ENCODE measurements at places on chromosomes 16 and 17.
A peak's percentile ranks its signal among the peaks of the same experiment; 100 is the strongest.

DNA sequence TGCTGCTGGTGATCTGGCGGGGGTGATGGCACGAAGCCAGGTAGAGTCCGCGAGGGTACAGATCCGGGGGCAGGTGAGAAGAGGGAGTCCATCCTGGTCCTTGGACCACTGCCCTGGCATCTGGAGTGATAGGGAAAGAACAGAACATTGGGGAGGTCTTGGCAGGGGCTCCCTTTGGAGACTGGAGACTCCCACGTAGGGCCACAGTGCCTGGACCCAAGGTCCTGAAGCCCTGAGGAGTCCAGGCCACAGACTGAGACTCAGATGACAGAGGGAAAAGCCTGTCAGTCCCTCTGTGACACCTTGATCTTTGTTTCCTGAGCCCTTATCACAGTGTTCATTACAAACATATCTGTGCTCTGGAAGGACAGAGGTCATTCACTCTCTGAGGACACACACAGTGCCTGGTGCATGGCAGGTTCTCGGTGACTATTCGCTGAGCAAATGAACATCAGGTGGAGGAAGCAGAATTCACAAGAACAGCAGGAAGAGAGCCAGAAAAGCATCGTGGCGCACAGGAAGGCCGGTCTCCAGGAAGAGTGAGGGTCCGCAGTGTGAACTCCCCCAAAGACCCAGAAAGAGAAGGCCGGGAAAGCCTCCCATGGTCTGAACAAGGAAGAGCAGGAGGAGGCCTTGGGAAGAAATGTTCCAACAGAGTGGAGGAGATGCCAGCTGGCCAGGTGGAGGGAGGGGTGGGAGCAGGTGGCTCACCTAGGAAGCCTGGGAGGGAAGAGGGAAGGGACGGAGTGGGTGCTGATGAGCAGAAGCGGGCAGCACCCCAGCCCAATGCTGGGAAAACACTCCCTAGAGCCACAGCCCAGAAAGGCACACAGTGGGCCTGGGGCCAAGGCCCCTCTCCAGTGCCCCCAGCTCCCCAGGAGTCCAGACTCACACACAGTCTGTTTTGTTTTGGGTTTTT lies 20.5 kb downstream of the PEMT start:
- no peak for DNase-seq
- no peak overlapping the region for H3K27ac ChIP-seq
- peaks cover 3% of the 10 kb centered on the region for H3K36me3 ChIP-seq
- H3K27me3 ChIP-seq: no peaks in the 10 kb centered on the region
- no peak overlapping the region for H3K4me3 ChIP-seq

DNA sequence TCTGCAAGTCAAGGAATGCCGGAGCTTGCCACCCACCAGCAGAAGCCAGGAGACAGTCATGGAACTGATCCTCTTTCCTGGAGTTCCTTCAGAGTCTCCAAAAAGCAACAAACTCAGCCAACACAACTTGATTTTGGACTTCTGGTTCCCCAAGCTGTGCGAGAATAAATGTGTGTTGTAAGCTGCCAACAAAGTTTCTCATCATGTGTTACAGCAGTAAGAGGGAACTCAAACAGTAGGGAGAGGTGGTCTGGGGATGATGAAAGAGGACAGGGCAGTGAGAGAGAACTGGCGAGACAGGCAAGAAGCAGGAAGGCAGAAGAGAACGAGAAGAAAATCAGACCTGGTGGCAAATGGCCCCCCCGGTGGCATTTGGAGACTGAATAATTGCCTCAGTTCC lies 204.9 kb downstream of the MAF start:
- DNase-seq: no peak
- peaks cover 4% of the 10 kb centered on the region for H3K27me3 ChIP-seq
- H3K27ac ChIP-seq: no peak overlapping the region
- no peaks in the 10 kb centered on the region for H3K4me1 ChIP-seq

GRCh38 chr16:77805398-77805797 lies 17.0 kb downstream of the VAT1L start:
- H3K27ac ChIP-seq: no peak overlapping the region
- peaks cover 10% of the 10 kb centered on the region for H3K27me3 ChIP-seq
- no peaks in the 10 kb centered on the region for H3K36me3 ChIP-seq
- no peaks in the 10 kb centered on the region for H3K4me1 ChIP-seq
- H3K4me3 ChIP-seq: no peak overlapping the region
- no peak for DNase-seq

- peak overlapping the region; percentile 100 for H3K27ac ChIP-seq
- no peaks in the 10 kb centered on the region for H3K27me3 ChIP-seq
- DNase-seq: no peak
- peak overlapping the region; percentile 99 for H3K4me3 ChIP-seq
Measured at GRCh38 chr16:56989988-56990387, 631 bp downstream of the NLRC5 start.

- DNase-seq: no peak
- no peak overlapping the region for H3K27ac ChIP-seq
- H3K27me3 ChIP-seq: peaks cover 6% of the 10 kb centered on the region
- H3K4me3 ChIP-seq: no peak overlapping the region
- no peaks in the 10 kb centered on the region for H3K4me1 ChIP-seq
- no peaks in the 10 kb centered on the region for H3K36me3 ChIP-seq
Measured at GRCh38 chr16:25916037-25916436, 224.3 kb downstream of the HS3ST4 start.

- H3K4me1 ChIP-seq: peaks cover 9% of the 10 kb centered on the region
- H3K27ac ChIP-seq: no peak overlapping the region
- no peak for DNase-seq
- no peaks in the 10 kb centered on the region for H3K27me3 ChIP-seq
- no peak overlapping the region for H3K4me3 ChIP-seq
Measured at GRCh38 chr16:12688951-12689850, 114.5 kb downstream of the CPPED1 start.

DNA sequence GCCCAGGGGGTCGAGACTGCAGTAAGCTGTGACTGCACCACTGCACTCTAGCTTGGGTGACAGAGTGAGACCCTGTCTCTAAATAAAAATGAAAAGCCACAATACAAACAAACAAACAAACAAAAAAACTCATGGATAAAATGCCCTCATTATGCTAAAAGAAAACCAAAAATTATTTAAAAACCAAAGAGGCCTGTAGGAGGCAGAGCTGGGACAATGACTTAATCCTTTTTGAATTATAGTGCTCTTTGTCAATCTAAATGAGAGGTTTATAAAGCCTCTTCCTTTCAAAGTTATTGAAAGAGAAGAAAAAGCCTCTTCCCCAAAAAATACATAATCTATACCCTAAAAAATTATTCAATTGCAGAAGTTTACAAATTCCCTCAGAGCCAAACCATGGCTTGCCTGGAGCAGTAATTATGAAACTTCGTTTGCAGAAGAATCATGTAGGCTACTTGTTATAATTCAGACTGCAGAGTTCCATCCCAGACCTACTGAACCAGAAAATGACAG lies 18.5 kb downstream of the CRLF3 start:
- peak overlapping the region; percentile 99 for H3K27ac ChIP-seq

DNA sequence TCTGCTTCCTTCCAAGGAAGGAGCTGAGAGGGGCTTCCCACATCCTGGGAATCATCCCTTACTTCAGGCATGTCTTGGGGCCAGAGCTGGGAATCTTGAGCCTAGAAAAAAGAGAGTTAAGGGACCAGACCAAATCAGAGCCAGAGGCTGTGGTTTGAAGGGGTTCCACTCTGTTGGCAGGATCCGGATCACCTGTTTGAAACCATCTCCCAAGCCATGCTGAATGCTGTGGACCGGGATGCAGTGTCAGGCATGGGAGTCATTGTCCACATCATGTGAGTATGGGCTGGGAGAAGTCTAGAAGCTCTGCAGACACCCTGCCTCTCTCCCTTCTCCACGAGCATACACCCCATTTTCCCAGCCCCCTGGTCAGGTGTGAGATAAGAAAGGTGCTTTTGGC lies 9.7 kb downstream of the PSMB3 start:
- peaks cover 8% of the 10 kb centered on the region for H3K4me1 ChIP-seq
- no peaks in the 10 kb centered on the region for H3K27me3 ChIP-seq

DNA sequence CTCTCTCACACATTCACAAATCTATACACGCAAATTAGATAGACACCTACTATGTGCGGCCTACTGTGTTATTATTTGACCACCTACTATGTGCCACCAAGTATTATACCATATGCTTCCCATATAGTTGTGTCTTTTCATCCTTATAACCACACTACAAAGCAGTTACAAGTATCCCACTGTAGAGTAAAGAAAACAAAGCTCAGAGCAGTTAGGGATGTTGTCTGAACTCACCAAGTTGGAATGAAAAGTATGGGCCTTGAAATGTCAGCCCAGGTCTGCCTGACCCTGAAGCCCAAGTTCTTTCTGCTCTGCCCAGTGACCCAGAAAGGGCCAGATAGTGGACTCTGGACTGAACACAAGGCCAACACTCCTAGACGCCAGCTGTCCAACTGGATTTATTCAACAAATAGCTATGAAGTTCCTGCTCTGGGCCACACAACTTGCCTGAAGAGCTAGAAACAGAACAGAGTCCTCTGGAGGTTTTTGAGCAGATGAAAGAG lies 8.5 kb downstream of the KRT37 start:
- no peak for DNase-seq
- H3K27ac ChIP-seq: no peak overlapping the region
- no peaks in the 10 kb centered on the region for H3K27me3 ChIP-seq
- H3K4me3 ChIP-seq: no peak overlapping the region
- H3K4me1 ChIP-seq: peaks cover 4% of the 10 kb centered on the region
- H3K36me3 ChIP-seq: no peaks in the 10 kb centered on the region

GRCh38 chr17:66076546-66077190 lies 115.3 kb downstream of the CEP112 start:
- no peaks in the 10 kb centered on the region for H3K27me3 ChIP-seq
- H3K36me3 ChIP-seq: peaks cover 2% of the 10 kb centered on the region
- no peak overlapping the region for H3K4me3 ChIP-seq
- no peak overlapping the region for H3K27ac ChIP-seq
- DNase-seq: peak; percentile 4

- H3K27ac ChIP-seq: no peak overlapping the region
- H3K36me3 ChIP-seq: no peaks in the 10 kb centered on the region
- no peaks in the 10 kb centered on the region for H3K4me1 ChIP-seq
Measured at GRCh38 chr16:52191531-52192134, 355.3 kb downstream of the TOX3 start.

- no peaks in the 10 kb centered on the region for H3K4me1 ChIP-seq
- no peak overlapping the region for H3K4me3 ChIP-seq
- no peaks in the 10 kb centered on the region for H3K27me3 ChIP-seq
- H3K27ac ChIP-seq: no peak overlapping the region
Measured at GRCh38 chr17:8841844-8842243, 25.6 kb downstream of the PIK3R6 start.

DNA sequence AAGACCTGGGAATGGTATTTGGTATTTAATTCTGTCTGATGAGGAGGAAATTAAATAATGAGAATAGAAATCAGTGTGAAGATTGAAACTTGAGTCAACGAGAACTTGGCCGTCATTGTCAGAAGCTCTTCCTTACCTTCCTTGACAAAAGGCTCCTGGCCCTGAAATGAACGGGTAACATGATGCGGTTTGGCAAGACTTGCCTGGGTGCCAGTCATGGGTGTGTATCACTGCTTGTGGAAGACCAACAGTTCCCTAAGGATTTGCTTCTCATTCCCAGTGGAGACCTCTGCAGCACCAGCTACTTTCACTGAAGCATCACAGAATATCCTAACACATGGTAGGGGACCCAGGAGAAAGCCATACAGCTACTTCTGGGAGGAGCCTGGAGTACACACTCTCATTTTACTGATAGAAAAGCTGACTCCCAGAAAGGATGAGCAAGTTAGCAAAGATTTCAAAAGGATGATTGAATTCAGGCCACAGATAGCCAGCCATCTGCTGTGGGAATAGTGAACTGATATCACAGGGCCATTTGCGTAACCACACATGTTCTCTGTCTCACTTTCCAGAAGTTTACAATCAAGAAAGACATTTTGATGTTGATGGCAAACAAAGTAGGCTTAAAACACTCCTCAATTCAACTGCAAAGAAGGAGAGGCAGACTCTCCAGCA lies 258.1 kb upstream of the SALL1 start:
- no peaks in the 10 kb centered on the region for H3K27me3 ChIP-seq
- H3K36me3 ChIP-seq: no peaks in the 10 kb centered on the region
- H3K4me3 ChIP-seq: no peak overlapping the region
- H3K4me1 ChIP-seq: no peaks in the 10 kb centered on the region
- no peak for DNase-seq
- no peak overlapping the region for H3K27ac ChIP-seq

- DNase-seq: no peak
- H3K27me3 ChIP-seq: no peaks in the 10 kb centered on the region
- H3K4me1 ChIP-seq: no peaks in the 10 kb centered on the region
- H3K27ac ChIP-seq: no peak overlapping the region
- no peak overlapping the region for H3K4me3 ChIP-seq
- H3K36me3 ChIP-seq: no peaks in the 10 kb centered on the region
Measured at GRCh38 chr16:23357761-23358290, 55.7 kb downstream of the SCNN1B start.
